ENCODE measurements at places on chromosomes 11 and 22.

DNA sequence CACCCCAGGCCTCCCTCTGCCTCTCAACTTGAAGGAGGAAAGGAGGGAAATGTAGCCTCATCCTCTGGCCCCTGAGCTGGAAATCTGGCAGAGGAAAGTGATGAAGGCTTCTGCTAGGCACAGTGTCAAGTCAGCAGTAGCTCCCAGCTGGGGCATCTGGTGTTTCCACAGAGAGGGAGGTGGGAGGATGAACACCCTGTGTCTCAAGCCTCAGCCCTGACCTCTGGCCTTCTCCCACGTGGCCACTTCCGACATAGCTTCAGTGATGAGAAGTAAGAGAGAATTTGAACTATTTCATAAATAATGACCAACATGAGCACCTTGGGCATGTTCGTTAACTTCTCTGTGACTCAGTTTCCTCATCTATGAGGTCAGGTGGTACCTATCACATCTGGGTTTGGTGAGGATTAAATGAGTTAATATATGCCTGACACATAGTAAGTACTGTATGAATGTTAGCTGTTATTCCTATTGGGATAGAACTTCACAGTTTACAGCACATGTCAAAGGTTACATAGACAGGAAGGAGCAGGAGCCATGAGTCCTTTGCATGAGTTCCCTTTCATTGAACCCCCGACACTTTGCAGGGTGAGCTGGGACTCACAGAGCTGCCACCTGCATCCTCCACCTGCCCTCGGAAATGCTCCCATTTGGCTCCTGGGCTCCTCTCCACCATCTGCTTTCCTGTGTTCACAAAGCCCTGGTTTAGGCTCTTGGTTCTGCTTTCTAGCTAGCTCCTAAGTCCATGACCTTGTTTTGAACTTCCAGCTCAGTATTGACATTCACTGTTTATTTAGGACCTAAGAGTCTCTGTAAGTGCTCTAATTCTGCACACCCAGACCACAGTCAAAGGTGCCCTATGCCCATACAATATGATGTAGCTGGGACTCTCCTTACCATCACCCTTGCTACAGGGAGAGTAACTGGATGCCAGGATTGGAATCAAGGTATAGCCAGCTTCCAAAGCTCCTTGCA, 61.7 kb downstream of the CSNK2A3 start:
- DNase-seq = no peak

DNA sequence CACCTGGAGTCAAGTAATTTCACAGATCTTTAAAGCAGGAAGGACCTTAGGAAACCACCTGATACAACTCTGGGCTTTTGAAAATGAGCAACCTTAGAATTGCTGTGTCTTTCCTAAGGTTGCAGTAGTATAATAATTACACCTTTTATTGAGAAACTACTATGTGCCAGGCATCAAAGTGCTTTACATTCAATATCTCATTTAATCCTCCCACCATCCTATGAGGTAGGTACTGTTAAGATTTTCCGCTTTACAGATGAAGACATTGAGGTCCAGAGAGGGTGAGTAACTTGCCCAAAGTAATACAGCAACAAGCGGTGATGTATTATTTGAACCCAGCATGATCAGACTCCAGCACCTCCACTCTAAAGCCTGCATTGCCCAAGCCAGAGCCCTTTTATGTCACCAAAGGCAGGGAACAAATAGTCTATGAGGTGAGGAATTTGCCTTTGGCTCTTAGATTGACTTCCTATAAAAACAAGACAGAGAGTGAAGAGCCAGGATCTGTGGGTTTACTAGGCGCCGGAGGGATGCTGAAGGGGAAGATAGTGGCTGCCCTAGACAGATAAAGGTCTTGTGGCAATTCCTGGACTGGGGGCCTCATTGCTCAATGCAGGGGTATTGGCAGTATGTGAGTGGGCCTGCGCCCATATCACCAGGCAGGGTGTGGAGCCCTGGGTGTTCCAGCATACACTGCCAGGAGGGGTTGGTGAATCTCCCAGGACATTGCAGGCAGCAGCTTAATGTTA, 157.1 kb downstream of the FBXO7 start:
- no peak for DNase-seq

DNA sequence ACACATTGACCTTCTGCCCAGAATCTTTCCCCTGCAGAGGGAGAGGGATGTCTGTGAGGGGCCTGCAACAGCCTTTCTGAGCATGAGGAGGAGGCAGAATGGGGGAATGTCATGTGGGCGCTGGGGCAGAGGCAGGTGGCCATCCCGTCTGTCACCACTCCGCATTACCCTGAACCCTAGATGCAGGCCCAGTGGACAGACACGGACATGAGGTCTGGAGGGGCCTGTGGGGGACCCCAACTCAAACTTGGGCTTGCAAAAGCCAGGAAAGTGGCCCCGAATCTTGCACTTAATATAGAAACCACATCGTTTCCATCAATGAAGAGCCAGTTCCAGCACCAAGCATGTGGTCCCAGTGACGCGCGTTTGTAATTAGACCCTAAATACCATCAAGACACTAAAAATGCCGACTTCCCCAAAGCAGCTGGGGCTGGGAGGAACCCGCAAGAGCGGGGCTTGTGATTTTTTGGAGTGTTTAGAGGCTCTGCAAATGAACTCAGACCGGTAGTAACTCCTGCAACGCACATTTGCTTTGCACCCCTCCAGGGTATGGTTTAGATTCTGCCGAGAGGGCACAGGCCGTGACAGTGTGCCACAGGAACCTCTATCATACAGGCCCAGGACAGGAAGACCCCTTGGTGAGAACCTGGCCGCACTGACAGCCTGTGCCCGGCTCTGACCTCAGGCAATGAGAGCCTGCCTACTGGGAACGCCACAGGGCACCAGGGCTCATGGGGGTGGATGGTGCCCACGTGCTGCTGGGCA, 109.3 kb downstream of the CTTN start:
- no peak for DNase-seq

DNA sequence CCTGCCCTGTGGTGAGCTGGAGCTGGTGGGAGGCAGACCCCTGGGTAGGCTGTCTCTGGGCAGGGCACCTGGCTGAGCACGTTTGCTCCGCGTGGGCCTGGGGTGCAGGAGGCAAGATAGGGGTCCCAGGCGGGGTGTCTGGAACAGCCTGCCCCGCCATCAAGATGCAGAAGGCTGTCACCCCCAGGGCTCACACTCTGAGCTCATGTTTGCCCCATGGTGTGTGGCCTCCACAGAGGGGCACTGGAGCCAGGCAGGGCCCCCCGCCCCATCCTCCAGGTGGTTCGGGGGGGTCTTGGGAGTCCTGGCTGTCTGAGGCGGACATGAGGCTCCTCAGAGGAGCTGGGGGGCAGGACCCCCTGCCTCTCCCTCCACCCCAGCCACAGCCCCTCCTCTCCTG, 28.9 kb upstream of the CARS1 start:
- DNase-seq = no peak

GRCh38 chr11:61732705-61733104, 19.7 kb upstream of the MYRF start:
- no peak for DNase-seq

DNA sequence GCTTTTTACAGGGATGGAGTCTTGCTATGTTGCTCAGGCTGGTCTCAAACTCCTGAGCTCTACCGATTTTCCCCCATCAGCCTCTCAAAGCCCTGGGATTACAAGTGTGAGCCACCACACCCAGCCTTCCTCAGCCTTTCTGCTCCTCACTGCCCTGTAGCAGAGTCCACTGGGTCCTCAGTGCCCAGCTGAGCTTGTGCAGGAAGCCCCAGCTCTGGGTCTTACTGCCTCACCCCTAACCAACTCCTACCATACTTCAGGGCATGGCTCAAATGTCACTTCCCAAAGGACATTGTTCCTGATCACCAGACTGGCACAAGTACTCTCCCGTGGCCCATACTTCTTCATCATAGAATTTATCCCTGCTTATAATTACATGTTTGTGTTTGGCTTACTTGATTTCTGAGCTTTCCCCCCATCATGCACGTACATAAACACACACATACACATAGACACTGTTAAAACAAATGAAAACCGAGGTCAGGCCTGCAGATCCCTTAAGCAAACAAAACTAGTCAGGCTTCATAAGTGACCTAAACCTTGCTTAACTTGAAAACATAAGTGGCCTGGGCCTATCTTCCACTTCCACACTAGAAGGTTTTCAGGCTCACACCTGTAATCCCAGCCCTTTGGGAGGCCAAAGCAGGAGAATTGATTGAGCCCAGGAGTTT, 14.0 kb upstream of the SLC43A3 start:
- no peak for DNase-seq

GRCh38 chr11:115135936-115136335, 368.3 kb downstream of the CADM1 start:
- no peak for DNase-seq

GRCh38 chr11:123473941-123474677, 44.0 kb downstream of the GRAMD1B start:
- no peak for DNase-seq

Measured in large intestine (tissue), 12 donors.